Activated T-helper 2 cell treated with anti-CD3 and anti-CD28 coated beads, Interferon-gamma antibody, Interleukin-2, Interleukin-4, amounts not matched to agents 10 μg/mL and 5 μg/mL and 100 μg/mL, durations not matched to agents 14 hours and 24 hours and 36 hours (primary cell): ENCODE measurements at places on chromosomes 3 and 15. TPM values are rescaled to one million over a fixed set of nuclear protein-coding genes. Genes with fewer than 3 reads are reported as not detected.

Gene CHST13
- 0.09 TPM in 1 of 2 replicates, not detected in the other for total RNA-seq

Gene HTR3E
- total RNA-seq = not detected in 2 replicates

Gene GOLGA6A
- total RNA-seq = not detected in 2 replicates

Gene ST3GAL6
- 0.05 and 0.44 TPM in 2 replicates for total RNA-seq

Gene PTH1R
- not detected in 2 replicates for total RNA-seq

Gene LINGO1
- total RNA-seq = not detected in 2 replicates

DNA sequence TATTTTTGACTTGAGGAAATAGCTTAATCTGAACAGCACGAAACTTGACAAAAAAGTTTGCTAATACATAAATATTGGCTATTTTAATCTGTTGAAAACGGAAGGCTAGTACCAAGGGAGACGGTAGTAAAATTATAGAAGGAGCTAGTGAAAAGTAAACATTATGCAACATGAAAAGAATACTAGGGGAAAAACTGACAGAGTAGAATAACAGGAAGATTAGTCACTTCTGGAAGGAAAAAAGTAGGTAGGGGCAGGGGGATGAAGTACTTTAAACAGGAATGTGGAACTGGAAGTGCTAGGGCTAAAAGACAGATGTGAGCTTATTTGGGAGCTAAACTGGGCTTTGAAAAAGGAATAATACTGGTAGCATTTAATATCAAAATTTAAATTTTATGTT, 60.1 kb downstream of the MBNL1 start:
- no peak for DNase-seq

DNA sequence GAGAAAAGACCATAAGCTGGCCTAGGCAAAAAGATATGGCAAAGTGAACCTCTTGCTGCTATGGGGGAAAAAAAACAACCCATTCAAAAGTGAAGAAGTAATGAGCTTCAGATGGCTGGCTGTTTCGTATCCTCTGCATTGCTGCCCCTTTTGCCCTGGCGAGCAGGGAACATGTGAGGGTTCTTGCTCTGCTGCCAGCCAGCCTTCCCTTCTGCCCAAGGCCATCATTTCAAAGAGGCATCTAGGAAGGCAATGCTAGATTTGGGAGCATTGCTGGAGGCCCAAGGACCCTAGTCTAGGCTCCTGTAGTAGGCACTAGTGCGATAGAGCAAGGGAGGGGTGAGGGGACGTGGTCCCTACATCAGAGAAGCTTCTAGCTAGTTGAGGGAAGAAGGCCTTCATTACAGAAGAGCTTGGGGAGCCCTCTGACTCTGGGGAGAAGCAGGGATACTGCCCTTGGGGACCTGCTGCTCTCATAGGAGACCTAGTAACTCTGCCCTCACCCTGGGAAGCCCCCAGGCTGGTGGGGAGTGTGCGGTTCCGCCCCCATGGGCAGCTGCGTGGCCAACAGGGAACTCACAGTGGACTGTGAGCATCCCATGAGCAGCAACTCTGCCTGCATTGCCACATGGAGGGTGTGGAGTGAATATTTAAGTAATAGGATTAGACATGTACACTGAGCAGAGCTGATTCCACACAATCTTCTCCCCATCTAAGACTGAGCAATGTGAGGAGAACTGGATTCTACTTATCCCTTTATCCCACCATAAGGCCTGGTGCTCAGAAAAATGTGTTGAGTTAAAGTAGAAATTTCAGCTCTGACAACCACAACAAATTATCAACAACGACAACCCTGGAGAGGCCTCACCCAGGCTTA, 21.3 kb downstream of the ITGA11 start:
- no peak for DNase-seq

DNA sequence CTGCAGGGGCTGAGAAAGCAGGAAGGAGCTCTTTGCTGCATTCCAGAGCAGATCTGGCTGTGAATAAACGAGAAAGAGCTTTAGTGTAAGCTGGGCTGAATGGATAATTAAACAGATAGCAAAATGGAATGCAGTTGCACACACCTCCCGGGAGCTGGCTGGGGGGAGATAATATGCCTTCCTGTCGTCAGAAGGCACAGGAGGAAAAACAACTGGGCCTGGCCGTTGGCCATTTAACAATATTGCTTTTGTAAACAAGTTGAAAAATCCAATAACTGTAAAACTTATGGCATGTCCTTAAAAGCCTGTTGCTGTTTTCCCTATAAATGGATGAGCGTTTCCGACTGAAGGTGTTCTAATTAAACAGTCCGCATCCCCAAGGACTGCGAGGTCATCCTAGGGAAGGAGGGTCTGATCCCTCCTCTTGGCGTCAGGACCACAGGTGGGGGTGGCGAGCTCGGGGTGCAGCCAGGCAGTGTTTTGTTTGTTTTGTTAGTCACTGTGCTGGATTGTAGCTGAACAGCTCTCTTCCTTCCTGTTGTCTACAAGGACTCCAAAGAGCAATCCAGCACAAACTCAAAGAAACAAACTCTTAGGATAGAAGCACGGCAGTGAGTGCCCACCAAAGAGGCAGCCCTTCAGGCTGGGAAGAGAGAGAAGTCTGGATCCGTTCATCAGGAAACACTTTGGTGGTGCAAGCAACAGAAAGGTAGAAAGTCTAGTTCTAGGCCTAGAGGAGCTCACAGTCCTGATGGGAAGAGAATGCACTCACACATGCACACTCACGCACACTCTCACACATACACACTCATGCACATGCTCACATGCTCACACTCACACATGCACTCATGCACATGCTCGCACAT, 133.4 kb upstream of the SMAD3 start:
- no peak for DNase-seq

DNA sequence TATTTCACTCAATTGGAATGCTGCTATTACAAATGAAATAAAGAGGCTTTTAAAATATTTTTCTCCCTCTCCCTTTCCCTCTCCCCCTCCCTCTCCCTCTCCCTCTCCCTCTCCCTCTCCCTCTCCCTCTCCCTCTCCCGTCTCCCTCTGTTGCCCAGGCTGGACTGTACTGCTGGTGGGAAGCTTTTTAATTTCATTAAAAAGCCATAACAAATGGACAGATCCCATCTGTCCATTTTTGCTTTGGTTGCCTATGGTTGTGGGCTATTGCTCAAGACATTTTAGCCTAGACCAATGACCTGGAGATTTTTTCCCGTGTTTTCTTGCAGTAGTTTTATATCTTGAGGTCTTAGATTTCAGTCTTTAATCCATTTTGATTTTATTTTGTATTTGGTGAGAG, 107.2 kb upstream of the LRRC3B start:
- DNase-seq = no peak

DNA sequence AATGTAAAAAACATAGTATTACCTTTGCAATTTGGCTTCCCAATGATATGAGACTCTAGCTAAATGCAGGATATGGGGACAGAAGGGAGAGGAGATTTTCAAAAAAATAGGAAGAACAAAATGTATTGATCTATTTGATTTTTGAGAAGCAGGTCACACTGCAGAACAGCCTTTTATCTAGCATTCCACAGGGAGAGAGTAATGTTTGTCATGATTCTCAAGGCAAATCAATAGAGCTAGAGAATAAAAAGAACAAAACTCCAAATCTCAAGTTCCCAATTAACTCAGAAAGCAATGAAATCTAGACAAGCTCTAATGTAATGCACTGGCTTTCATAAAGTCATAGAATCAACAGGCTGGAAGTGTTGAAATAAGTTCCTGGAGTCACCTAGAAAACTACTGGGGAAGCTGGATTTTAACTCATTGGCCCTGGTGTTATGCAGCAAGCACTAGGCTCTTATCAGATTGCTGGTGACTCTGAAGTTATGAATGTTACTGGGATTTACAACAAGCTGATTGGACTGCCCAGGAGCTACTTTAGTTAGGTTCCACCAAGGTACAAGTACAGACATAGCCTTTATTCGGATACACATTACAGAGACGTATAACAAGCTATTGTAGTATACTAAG, 442.8 kb downstream of the FGF12 start:
- no peak for DNase-seq

- DNase-seq = no peak
Measured at GRCh38 chr15:91884606-91885005, 31.1 kb downstream of the SLCO3A1 start.

DNA sequence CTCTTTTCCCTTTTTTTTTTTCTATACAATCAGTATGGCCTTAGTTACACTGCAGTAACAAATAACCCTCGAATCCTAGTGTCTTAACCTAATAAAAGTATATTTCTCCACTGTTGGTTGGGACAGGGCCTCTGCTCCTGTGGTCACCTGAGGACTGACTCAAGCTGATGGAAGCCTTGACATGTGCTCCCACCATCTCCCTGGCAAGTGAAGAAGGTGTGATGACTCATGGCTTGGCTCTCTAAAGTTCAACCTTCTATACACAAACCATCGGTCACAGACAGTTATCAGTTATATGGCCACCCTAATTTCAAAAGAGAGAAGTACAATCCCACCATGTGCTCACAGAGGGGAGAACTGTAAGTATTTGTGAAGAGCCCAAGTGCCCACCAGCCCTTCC, 65.8 kb upstream of the CACNA2D3 start:
- DNase-seq = no peak

DNA sequence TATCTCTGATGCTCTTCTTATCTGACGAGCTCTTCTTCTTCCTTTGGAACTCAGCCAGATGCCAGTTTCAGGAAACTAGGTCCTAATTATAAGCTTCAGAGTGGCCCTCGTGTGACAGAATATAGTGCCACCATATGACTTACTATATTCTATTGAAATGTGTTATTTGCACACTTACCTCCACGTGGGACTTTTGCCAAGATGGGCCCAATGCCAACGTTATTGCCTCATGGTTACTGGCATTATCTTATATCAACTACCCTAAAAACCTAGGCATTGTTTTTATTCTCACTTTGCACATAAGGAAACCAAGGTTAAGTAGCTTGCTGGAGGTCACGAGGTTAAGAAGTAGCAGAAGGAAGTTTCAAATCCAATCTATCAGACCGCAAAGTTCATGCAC, 71.3 kb upstream of the SLCO3A1 start:
- DNase-seq = no peak

DNA sequence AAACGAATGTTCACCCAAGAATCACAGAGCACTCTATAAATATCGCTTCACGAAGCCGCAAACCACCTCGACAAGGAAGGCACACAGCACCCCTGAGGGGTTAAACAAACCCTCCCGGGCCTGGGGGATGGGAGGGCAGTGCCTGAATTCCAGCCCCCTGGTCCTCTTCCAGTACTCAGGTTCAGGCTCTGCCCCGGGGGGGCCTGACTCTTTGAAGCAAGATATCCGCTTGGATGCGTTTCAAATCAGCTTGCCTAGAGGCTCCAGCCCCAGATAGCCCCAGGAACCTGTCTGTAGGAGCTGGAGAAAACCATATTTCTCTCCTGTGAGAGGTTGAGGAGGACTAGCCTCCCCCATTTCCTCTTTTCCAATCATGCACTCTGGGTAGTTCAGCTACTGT, 194.7 kb downstream of the WNT5A start:
- DNase-seq = no peak

DNA sequence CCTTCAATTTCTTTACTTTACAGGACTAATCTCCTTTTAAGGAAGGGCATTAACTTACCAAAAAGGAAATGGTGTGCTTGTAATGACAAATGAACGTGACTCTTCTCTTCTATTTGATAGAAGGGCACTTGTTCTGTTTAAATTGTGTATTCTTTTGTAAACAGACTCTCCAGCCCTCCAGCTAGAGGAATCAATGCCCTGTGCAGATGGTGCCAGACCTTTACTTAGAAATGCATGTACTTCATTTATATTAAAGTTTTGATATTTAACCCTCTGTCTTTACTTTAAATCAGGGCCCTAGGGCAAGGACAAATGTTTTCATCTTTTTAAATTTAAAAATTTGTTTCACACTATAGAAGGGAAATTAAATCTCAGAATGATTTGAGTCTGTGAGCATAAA, 355.1 kb downstream of the GBE1 start:
- DNase-seq = no peak

DNA sequence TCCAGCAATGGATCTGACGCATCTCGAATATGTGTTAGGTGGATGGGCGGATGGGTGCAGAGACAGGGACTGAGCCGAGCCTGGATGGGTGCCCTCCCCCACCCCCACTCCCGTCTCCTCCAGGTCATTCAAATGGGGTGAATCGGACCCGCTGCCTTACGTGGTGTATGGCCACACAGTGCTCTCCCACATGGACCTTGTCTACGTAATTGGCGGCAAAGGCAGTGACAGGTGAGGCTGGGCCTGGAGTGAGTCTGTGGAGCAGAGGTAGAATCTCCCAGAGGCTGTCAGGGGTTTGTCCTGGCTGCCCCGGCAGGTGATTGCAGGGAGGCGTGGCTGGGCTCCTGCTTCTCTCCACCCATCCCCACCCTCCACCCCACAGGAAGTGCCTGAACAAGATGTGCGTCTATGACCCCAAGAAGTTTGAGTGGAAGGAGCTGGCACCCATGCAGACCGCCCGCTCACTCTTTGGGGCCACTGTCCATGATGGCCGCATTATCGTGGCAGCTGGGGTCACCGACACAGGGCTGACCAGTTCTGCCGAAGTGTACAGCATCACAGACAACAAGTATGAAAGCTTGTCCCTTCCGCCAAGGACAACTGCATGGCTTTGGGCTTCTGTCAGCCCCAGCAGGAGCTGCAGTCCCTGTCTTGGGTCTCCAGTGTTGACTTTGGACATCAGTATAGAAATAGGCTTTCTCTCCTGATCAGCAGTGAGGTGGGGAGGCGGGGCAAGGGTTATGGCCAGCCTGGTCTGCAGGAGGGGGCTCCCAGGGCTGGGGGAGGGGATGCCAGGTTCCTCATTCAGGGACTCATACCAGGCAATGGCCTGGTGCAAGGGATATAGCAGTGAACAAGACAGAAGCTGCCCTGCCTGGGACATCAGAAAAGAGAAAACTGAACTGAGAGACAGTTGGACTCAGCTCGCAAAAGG, 3.4 kb downstream of the KLHL40 start:
- DNase-seq = no peak

DNA sequence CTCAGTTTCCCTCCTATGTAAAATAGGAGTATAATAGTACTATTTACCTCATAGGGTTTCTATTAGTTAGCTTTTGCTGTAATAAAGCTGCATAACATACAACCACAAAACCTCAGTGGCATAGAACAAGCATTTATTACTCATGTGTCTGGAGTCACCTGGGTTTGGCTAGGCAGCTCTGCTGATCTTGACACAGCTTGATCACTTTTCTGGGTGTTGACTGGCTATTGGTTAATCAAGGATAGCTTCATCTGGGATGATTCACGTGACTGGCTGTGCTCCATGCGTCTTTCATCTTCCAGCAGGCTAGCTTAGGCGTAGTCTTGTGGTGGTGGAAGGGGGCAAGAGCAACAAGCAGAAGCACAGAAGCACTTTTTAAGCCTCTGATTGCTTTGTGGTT, 112.6 kb downstream of the SQOR start:
- DNase-seq = no peak

GRCh38 chr3:71310980-71311660, 272.4 kb downstream of the FOXP1 start:
- no peak for DNase-seq

DNA sequence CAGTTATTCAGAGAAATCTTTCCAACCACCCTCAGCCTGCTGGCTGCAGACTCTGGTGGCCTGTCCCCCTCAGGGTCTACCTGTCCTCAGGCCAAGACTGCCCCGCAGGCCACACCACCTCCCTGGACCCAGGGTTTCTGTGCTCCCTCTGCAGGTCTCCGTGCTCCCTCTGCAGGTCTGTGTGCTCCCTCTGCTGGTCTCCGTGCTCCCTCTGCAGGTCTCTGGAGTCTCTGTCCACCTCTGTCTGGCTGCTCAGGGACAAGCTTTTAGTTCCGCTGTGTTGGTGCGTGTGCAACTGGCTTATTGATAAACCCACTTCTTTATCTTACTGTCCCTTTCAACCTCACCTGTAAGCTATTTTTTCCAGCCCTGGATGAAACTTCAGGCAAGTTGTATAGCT, 30.1 kb downstream of the BDH1 start:
- DNase-seq = no peak

- no peak for DNase-seq
Measured at GRCh38 chr15:88498996-88499395, 31.5 kb downstream of the MRPS11 start.
